Stimulated activated CD8-positive, alpha-beta memory T cell treated with anti-CD3 and anti-CD28 coated beads, Interleukin-7, amount 100 ng/mL, for 1 hour (primary cell): ENCODE measurements at places on chromosomes 6 and 20.

DNA sequence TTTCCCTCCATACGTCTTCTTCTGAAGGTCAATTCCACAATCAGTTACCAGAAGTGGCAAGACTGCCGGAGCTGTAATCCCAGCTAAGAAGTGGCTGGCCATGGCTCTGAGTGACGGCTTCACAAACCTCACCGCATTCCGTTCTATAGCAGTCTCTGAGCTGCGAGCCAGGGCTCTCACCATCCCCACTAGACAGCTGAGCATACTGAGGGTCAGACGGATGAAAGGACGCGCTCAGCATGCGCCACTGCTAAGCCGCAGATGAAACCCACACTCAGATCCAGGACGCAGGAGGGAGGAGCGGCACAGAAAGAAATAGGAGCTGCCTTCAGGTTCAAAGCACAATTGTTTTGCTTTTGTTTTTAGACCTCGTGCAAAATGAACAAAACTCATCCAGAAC is 97.9 kb downstream of the ANKRD60 start:
- DNase-seq = no peak

DNA sequence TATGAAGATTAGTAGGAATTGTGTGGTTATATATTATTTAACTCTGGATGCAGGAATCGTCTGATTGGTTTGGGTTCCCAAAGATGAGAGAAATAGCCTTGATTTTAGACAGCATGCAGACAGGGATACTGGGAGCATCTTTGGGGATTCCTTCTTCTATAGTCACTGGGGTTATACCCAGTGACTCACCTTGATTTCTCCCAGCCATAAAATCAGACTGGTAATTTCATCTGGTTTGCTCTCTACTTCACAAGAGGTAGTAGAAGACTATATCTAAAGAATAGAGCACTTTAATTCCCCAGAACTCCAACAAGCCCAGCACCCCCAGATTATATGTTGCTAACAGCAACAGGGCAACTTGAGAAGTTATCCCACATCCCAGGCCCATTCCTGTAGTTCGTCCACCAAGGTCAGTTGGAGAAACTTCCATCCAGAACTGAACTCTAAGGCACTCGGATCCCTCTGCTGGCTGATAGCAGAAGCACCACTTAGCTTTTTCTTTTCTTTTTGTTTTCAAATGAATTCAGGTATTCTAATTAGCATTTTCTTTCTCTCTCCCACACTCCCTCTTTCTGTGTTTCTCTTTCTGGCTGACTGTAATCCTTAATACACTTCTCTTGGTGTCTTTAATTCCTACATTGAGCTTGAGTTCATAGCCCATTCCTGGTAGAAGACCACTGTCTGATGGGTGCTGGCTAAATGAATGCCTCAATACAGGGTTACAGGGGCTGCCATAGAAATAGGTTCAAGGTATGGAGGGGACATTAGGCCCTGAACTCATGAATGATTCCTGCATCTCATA is 20.4 kb upstream of the EFHC1 start:
- no peak for DNase-seq

DNA sequence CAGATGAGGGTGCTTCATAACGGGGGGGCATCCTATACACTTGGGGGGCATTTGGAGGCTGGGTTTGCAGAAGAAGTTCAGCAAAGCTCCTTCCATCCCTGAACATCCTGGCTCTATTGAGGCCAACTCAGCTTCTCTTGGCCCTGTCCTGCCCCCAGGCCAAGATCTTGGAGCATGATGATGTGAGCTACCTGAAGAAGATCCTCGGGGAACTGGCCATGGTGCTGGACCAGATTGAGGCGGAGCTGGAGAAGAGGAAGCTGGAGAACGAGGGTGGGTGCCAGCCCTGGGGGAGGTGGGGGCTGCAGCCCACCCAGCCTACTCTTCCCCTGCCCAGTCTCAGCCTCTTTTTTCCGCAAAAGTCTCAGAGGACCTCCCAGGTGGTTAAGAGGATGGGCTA is 17.2 kb downstream of the GDAP1L1 start:
- no peak for DNase-seq

DNA sequence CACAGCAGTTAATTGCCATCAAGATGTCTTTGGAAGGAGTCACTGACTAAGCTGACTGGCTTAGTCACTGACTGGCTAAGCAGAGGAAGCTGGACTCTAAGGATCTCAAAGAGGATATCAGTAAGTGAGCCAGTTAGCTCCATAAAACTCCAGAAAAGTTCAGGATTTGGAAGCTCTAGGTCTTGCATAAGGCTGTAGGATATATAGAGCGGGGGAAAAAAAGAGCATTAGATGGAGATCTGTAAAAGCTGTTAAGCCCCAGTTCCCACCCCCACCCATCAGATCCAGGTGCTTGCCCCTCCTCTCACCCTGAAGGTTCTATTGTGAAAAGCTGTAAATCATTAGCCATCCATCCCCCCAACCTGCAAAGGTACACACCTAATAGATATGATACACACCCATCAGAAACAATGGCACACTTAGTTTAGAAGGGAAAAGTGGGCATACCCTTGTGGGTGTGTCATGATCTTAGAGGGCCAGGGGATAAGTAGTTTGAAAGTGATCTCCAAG is 32.2 kb downstream of the CARMIL1 start:
- DNase-seq = no peak

DNA sequence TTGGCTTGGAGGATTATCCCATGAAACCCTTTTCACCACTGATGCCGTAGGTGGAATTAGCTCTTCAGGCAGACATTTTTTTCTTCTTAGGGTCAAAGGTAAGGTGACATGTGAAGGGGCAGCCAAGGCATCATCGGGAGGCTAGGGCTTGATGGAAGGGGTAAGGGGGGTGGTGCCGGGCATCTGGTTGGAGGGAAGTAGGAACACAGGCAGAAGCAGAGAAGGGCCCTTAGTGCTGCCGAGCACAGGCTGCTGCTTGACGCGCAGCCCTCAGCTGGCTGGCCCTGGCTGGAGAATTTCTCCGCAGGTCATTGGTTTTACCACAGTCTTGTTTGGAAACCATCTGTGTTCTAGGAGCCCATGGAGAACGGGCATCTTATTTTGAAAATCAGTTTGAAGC is 54.7 kb downstream of the TRAF3IP2 start:
- no peak for DNase-seq

GRCh38 chr6:27059621-27060425 is 187.7 kb upstream of the PRSS16 start:
- no peak for DNase-seq

DNA sequence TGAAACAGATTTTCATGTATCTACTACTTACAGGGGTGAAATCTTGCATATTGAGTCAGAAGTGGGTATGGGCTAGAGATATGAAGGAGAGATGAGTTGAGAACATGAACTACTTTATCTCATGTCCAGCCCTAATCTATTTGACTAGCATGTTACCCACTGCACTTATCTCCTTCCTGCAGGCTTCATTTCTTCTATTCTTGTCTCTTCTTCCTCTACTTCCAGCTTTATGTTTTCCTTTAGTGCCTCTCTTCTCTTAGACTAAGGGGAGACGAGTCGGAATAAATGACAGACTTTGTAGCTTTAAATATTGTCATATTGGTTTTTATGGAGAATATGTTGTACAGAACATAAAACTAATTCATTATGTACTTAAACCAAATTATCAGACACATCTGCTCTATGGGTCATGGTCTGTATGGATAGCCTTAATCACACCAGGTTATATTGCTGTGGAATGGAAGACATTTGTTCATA is 5.3 kb downstream of the RAB32 start:
- DNase-seq = no peak

DNA sequence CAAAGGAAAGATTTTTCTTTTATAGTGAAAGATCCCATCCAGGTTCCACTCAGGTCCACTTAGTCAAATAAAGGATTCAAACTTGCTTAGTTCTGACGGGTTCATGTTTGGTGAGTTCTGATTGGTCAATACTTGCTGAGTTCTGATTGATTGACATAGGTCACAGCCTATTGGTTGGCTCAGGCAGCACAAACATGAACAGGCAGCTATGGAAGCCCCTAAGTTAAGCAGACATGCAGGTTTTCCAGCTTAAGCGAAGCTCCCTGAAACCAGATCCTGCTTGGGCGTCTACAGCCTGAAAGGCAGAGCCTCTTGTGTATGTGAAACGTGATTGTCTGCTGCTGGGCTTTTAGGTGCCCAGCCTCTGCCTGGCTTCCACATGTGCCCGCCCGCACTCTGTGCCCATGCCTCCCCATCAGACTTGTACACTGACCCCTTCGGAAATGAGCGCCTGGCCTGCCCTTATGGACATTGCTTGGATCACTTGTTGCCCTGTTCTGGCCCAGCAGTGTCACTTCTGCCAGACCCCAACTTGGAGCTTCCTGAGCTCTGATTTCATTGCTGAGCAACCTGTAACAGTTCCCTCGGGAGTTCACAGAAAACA is 45.4 kb upstream of the ECI2 start:
- DNase-seq = no peak
